Right lung (tissue), 10 donors: ENCODE measurements at places on chromosomes 1 and 21. TPM values are rescaled to one million over a fixed set of nuclear protein-coding genes. Genes with fewer than 3 reads are reported as not detected.

The C1orf210 gene
- 9.4 TPM for polyA plus RNA-seq

DNA sequence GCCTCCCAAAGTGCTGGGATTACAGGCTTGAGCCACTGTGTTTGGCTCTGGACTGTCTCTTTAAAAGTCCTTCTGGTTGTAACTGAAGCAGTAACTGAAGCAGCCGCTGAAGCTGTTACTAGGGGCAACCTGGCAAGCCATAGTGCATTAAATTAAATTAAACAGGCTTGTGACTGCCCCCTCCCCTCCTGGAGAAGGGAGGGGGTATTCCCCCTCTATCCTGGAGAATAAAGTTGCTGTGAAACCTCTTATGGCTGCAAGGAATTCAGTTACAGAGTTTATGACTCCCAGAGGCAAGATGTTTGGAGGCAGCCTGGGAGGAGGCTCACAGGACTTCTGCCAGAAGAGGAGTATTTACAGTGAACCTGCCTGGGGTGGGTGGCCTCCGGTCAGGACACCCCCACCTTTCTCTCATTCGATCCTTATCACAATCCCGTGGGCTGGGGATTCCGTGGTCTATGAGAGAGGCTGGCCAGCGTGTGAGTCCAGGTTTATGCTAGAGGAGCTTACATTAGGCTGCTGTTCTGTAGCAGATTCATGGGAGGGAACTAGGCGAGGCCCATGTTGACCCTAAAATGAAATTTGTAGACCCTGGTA is 8.3 kb downstream of the TTC22 start:
- no peak for DNase-seq

DNA sequence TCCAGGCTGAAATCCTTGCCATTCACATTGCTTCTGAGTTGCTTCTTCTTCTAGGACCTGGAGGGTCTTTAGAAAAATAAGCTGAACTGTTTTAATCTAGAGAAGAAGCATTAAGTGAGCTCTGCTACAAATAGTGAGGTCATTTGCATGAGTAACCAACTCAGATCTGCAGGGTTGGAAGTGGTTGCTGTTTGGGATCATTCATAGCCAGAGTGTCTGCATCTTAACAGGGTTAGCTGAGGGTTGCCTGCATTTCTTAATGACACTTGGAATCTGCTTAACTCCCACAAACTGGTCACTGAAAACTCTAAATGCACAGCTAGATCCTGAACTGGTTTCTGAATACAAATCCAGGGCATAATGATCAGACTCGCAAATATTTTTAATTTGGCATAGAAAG is 9.9 kb downstream of the CNIH3 start:
- no peak for DNase-seq

DNA sequence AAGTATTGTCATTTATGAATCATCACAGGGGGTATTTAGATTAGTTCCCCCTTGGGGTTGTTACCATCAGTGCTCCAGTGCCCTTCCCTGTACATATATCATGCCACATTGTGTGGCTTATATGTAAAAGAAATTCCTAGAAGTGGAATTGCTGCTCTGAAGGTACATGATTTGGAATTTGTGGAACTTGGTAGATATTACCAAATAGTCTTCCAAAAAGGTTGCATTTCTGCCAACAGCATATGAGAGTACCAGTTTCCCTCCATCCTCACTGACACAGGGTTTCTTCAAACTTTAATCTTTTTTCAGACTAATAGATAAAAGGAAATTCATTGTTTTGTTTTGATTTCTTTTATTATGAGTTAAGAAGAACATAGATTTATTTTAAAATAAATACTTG is 41.3 kb downstream of the AKNAD1 start:
- DNase-seq, result no peak
